ENCODE measurements at places on chromosomes 5 and 9.
A peak's percentile ranks its signal among the peaks of the same experiment; 100 is the strongest.

DNA sequence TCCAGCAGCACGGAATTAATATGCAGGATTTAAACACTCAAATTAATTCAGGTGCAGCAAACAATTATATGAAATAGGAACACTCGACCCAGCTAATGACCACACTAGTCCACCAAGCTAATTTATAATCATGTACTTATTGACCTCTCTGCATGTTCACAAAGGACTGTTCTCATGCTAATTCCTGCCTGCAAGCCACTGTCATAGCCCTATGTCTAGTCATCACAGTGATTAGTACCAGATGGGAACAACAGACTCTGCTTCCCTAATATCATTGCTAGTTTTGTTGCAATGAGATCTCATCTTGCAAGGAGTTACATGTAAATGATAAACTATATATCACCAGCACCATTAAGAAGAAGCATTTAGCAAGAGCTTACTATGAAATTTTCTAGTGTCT is 553.0 kb upstream of the GRAMD2B start:
- DNase-seq: peak; percentile 59

GRCh38 chr9:79408200-79408599 is 163.6 kb upstream of the TLE4 start:
- DNase-seq: peak; percentile 6

DNA sequence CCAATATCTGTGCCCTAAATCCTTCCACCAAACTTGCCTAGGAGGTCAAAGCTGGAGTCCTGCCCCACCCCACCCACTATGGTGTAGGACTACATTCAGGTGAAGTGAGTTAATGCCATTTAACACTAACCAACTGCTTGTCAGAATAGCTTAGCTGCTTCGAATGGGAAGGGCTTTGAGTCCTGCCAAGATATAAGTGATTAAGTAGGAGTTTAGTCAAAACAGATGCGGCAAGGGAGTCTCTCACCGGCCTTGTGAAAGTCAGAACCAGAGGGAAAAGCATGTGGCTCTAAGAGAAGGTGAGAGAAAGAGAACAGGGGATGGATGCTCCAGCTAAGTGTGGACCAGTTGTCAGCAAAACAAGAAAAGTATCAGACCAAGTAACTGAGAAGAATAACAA is 132.6 kb downstream of the SPOCK1 start:
- no peak for DNase-seq

GRCh38 chr9:68794898-68795297 is 89.9 kb downstream of the PIP5K1B start:
- DNase-seq: no peak

DNA sequence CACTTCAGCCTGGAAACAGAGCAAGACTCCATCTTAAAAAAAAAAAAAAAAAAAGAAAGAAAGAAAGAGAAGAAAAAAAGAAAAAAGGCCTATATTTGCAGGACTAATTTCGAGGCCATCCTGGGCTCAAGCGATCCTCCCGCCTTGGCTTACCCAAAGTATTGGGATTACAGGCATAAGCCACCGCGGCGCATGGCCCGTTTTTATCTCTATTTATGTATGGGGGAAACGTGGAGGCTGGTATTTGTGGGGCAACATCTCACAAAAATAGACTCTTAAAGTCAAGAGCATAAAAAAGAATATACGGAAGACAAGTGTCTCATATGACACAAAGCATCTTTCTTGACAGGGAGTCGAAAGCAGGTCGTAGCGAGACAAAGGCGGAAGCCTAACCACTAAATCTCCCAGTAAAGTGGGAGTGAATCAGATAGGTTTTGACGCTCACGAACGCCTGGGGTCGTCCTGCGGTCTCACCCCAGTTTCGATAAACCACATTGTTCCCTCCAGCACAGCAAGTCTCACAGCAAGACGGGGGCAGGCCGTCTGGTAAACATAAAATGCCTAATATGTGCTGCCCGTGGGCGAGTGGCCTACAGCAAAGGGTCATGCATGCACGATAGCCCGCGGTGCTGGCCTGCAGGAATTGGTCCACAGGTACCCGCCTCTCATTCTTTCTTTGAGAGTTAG is 1.8 kb upstream of the TRIM41 start:
- DNase-seq: no peak

- no peak for DNase-seq
Observed at GRCh38 chr5:89513299-89514044, 630.5 kb upstream of the MEF2C start.

GRCh38 chr5:120823328-120823727 is 359.2 kb downstream of the PRR16 start:
- DNase-seq: no peak

DNA sequence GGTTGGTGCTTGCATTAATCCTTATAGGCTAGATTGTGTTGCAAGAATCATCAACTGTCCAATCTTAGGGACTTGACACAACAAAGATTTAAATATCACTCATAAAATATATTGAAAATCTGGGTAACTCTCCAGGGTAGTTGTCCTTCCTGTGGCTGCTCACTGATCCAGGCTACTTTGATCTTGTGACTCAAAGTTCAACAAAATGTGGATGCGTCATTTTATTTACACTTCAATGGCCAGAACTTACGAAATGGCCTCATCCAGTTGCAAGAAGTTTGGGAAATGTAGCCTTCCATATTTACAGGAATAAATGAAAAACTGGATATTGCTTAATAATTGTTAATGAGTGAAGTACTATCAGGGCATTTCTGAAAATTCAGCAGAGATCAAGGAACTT is 235.5 kb upstream of the ACTBL2 start:
- DNase-seq: peak; percentile 26

DNA sequence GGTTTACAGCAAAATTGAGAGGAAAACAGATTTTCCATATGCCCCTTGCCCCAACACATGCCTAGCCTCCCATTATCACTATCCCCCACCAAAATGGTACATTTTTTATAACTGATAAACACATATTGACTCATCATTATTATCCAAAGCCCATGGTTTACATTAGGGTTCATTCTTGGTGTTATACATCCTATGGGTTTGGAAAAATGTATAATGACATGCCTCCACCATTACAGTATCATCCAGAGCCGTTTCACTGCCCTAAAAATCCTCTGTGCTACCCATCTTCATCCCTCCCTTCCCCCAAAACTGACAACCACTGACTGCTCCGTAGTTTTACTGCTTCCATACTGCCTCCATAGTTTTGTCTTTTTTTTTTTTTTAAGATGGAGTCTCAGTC is 111.1 kb downstream of the ACTL7B start:
- no peak for DNase-seq

GRCh38 chr9:115517335-115518075 is 399.5 kb upstream of the TNC start:
- DNase-seq: peak; percentile 38

- no peak for DNase-seq
Observed at GRCh38 chr5:73596705-73597328, 29.2 kb upstream of the ARHGEF28 start.

- no peak for DNase-seq
Observed at GRCh38 chr5:83654427-83654994, 66.1 kb downstream of the HAPLN1 start.

DNA sequence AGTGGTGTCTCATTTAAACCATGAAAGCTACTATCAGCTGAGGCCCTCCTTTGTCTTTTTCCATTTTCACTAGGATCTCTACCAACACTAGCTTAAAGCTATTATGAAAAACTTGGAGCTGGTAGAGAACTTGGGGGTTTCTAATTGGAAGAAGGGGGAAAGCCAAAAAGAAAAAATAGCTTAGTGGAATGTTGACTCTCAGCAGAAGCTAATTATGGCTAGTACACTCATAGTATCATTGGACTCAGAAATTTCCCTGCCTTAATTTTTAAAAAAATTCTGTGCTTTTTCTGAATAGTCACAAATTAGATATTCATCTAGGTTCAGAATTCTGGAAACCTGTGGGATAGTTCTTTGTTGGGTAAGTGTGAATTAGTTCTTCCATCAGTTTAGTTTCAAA is 8.0 kb downstream of the SLC12A2 start:
- DNase-seq: no peak

DNA sequence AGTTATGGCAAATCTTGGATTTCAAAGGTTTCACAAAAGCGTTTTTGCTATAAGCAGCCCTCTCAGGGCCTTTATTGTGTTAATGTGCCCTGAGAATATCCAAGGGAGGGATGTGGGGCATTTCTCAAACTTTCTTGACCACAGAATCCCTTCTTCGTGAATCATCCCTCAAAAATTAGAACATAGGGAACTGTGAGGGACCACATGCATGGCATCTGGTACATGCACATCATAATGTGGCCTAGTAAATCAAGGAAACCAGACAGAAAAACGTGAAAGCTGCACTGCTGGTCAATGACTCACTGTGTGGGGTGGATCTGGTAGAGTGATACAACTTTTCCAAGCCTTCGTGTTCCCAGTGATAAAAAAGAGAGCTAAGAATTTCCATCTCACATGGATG is 22.4 kb downstream of the DDX31 start:
- peak; percentile 97 for DNase-seq

DNA sequence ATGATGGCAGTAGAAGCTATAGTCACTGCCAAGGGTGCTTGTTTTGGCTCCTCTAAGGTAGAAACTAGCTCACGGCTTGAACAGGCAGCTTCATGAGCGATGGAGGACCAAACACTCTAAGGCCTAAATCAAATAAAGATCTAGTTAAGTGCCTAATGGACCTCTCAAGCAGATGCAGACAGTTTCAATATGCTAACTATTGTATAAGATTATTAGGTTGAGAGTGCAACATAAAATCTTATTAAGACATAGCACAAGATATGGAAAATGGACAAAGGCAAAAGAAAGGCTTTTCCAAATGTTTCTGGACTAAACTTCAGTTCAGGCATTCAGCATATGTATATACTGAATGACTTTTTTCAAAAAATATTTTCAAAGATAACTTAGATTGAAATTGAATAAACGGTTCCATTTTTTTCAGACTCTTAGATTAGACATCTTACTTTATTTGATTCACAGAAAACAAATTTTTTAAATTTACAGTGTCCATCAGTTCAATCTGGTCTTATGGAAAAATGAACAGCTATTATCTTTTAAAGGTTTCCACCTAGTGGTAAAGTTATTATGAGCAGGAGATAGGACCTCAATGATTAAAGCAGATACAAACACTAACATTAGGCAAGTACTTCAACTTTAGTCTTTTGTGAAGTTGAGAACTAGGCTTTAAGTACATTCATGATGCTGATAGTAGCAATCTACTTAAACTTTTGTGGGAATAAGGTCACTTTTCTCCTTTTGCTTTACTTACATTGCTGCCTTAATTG is 1167.7 kb downstream of the MAT2B start:
- DNase-seq: no peak

DNA sequence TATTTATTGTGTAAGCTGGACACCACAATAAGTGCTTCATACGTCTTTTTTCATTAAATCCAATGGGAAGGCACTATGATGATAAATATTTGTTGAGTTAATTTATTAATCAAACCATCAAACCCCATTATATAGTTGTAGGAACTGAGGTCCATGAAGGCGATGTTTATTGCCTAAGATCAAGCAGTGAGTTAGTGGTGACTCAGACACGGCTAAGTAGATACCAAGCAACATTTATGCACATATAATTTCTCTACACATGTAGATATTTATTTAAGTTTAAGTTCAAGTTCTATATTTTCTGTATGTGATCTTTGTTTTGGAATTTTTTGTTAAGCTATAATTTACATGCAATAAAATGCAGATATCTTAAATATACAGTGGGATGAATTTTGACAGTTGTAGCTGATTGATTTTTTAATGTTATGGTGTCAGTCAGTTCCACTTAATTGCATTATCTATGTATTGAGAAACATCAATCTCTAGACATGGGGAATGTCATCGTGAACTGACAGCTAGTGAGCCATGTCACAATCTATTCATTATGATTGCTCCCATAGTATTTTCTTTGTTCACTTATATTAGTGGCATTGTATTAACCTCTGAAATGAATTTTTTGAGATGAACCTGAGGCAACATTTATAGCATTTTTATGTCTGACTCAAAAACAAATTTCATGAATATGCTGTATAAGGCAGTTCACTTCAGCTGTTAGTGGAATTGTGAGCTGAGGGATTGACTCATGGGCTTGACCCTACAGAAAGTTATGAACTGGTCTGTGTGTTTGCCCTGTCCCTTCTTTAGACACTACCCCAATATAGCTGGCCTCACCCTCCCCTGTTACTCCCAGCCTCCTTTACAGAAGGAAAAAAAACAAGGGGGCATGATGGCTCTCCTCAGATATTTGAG is 11.9 kb upstream of the GARNL3 start:
- no peak for DNase-seq

DNA sequence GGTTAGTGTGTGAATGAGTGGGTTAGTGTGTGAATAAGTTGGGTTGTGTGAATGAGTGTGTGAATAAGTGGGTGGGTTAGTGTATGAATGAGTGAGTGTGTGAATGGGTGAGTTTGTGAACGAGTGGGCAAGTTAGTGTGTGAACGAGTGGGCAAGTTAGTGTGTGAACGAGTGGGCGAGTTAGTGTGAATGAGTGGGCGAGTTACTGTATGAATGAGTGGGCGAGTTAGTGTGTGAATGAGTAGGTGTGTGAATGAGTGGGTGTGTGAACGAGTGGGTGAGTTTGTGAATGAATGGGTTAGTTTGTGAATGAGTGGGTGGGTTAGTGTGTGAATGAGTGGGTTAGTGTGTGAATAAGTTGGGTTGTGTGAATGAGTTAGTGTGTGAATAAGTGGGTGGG is 34.7 kb downstream of the NKD2 start:
- no peak for DNase-seq

DNA sequence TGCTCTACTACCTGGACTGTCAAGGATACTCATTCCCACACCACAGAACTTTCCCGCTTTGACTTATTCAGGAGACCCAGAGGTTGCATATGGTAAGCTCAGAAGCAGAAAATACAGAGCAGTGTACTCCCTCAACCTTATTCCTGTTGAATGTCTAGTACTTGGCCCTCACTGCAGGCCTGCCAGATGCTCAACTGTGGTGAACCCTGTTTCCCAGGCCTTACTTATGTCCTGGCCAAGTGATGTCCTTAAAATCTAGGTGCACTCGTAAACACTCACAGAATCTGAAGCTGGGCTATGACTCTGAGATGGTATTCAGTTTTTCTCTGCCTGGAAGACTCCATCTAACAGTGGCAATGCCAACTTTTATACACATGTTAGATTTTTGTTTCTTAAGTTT is 21.0 kb downstream of the DIAPH1 start:
- DNase-seq: no peak

- no peak for DNase-seq
Observed at GRCh38 chr5:71810023-71810422, 90.9 kb downstream of the CARTPT start.

DNA sequence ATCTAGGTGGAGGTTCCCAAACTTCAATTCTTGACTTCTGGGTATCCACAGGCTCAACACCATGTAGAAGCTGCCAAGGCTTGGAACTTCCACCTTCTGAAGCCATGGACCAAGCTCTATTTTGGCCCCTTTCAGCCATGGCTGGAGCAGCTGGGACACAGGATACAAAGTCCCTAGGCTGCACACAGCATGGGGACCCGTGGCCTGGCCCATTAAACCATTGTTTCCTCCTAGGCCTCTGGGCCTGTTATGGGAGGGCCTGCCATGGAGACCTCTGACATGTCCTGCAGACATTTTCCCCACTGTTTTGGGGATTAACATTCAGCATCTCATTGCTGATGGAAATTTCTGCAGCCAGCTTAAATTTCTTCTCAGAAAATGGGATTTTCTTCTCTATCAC is 1908.0 kb downstream of the EFNA5 start:
- DNase-seq: no peak

GRCh38 chr9:87651431-87651830 is 74.5 kb upstream of the CTSL start:
- DNase-seq: no peak

GRCh38 chr9:125706651-125707471 is at the start of gene MAPKAP1:
Gene MAPKAP1, minus strand, starts transcription at chr9:125707208. Its CDS starts 34,634 bp downstream, at chr9:125672574.
- peak; percentile 99 for DNase-seq
